ENCODE measurements at places on chromosomes 11 and 22. TPM values are rescaled to one million over a fixed set of nuclear protein-coding genes. Genes with fewer than 3 reads are reported as not detected.

Gene NCAM1
- 0.58 TPM for total RNA-seq

Gene ZBTB44
- 45.7 TPM for total RNA-seq

Gene OR52E8
- total RNA-seq: not detected

Gene MLC1
- total RNA-seq: 2.8 TPM

Gene TEX54
- not detected for total RNA-seq

Gene C22orf31
- total RNA-seq: not detected

Gene SESN3
- total RNA-seq: 12.1 TPM

Gene CABP7
- total RNA-seq: not detected
